ENCODE measurements at places on chromosomes 12 and 14.

- no peak for DNase-seq
These were observed 8.2 kb downstream of the FAM234B start for GRCh38 chr12:13052421-13052820.

DNA sequence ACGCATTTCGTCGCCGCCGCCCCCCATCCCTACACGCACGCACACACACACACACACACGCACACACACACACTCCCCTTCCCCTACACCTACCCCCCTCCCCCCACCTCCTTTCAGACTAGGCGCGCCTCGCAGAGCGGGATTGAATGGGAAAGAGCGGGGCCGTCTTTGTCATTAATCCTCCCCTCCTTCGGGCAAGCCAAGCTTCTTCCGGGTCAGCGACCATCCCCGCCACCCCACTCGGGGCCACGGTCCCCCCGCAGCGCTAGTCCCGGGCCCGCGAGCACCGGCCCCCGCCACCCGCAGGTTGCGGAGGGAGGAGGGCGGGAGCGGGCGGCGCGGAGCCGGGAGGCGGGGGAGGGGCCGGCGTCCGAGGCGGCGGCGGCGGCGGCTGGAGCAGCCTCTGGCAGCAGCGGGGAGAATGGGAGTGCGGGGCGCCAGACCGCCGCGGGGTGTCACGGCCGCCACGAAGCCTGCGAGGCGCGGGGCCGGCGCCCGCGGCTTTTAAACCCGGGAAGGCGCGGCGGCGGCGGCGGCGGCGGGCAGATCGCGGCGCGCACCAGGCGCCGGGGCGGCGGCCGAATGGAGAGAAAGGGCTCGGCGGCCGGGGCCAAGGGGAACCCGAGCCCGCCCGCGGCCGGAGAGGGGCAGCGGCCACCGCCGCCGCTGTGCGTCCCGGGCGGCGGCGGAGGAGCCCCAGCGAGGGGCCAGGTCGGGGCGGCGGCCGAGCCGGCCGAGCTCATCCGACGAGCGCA is at the start of gene TTC9:
Gene TTC9, plus strand, starts transcription at position 369 of the 755 bp plus-strand sequence. Its CDS starts 214 bp downstream, at position 583.
- peak; percentile 86 for DNase-seq

- DNase-seq: no peak
These were observed 294 bp downstream of the SAMD15 start for GRCh38 chr14:77377502-77377844.

GRCh38 chr14:55965851-55966250 is 152.4 kb upstream of the PELI2 start:
- DNase-seq: no peak

DNA sequence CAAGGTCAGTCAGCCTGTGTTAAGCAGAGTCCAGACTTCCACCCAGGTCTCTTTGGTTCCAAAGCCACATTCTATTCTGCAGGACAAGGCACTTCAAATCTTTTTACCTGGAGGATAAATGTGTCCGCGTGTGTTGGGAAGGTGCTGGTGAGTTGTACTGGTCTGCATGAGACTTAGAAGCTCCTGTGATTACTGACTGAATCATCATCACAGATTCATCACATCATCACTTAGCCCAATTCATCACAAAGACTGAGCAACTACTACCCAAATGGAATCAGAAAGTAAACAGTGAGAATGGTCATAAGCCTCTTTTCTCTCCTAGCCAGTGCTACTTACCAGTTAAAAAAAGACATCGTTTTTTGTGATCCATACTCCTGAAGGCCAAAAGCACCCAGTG is 5.3 kb downstream of the SLC15A5 start:
- DNase-seq: peak; percentile 9

DNA sequence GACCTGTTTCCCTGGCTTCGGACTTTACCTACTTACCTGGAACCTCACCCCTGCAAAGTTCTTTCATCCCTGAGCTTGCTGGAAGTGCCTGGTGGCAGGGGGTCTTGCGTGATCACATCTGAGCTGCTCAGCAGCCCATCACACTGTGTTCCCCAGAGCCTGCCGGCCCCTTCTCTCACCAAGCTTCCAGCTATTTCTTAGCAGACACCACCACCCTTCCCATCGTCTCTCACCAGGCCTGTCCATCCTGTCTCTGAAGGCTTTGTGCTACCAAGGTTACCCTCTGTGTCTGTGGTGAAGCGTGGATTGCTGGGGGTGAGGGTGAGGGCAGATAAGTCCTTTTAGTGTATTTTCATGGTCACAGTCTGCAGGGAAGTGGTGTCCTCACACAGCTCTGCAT is 78.8 kb upstream of the NRXN3 start:
- no peak for DNase-seq

- DNase-seq: no peak
These were observed 487.6 kb upstream of the FLRT2 start for GRCh38 chr14:85042301-85042700.

Data from NCI-H69 (cell line).